ENCODE measurements at places on chromosomes 11 and 22. TPM values are rescaled to one million over a fixed set of nuclear protein-coding genes. Genes with fewer than 3 reads are reported as not detected.

DNA sequence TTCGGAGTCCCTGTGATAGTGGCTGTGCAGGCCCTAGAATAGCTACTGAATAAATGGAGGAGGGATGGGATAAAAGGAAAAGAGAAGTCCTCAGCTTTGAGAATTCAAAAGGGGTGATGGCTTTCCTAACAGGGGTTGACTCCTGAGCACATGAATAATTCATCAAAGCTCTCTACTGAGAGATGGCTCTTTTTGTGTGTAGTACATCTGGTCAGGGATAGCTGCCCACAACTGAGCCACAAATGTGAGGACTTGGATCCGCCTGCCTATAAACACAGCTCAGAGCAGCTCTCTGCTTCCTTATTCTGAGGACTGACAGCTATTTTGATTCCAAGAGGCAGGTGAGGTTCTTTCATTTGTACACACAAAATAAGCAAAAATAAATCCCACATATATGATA, 82.3 kb downstream of the USP35 start:
- no peak for DNase-seq

GRCh38 chr11:77413850-77414460, 59.9 kb downstream of the PAK1 start:
- no peak for DNase-seq

The PGA3 gene
- total RNA-seq: not detected

- DNase-seq: no peak
Observed at GRCh38 chr11:3014057-3014938, 22.2 kb upstream of the NAP1L4 start.

DNA sequence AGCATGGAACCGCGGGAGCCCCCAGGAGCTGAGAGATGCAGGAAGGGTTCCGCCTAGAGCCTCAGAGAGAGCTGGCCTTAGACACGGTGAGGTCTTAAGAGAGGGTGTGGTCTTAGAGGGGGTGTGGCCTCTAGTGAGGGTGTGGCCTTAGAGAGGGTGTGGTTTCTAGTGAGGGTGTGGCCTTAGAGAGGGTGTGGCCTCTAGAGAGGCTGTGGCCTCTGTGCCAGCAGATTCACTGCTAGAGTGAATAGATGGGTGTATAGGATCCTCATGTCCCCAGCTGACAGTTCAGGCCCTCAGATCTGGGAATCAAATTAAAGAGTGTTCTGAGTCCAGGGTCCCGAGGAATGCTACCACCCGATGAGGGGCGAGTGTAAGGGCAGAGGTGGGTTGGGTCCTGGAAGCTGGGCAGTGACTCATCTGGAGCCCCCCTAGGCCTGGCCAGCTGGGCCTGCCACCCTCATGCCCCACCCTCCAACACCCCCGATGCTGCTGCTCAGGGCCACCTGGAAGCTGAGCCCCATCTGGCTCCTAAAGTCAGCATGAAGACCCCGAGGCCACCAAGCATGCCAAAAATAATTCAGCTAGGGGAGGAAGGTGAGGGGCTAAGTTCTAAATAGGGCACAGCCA, 49.5 kb downstream of the IGF2 start:
- no peak for DNase-seq

DNA sequence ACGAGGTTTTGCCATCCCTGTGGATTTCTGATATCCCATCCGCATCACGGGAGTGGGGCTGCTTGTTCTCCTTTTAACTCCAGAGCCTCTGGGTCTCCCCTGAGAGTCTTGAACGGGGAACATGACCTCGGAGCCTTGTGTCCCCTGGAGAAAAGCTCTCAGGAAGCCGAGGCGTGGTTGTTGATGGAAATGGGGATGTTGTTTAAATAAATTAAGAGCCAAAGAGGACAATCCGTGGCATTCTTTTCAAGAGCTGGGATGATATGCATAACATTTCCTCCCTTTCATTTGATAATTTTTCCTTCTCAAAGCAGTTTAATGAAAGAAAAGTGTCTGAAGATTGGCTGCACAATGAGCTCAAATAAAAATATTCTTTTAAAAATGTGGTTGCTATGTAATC, 14.2 kb downstream of the TSPAN18 start:
- no peak for DNase-seq

GRCh38 chr11:114399490-114400215, 658 bp downstream of the C11orf71 start:
- no peak for DNase-seq

DNA sequence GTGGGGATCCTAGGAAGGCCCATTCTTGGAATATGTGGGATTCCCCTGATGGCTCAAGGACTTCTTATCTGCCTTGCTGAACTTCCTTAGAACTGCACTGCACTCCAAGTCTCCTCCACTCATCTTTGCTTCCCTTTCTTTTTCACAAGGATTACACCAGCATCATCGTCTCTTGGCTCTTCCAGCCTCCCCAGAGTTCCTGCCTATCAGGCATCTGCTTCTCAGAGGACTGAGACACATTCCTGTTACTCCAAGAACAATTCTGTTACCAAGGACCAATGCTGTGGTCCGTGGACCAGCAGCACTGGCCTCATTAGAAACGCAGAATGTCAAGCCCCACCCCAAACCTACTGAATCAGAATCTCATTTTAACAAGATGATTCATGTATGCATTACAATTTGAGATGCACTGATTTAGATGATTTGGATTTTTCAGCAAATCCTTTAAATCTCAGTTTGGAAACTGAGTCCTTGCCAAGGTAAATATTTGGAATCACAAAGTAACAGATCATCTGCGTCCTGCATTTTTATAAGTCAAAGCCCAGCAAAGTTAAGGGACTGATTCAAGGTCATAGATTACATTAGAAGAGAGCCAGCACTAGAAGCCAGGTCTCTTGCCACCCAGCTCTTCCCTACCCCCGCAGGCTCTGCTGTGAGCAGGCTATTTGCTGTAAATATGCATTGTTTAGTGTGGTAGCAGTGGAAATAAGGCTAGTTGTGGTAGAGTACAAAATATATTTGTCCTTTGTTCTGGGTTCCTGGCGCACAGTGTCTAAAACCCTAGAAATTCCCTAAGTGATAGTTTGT, 110.9 kb downstream of the SWAP70 start:
- no peak for DNase-seq

GRCh38 chr11:30329150-30329940, 6.4 kb downstream of the ARL14EP start:
- DNase-seq: no peak

GRCh38 chr11:71452199-71453036, 585 bp upstream of the NADSYN1 start:
- peak; percentile 39 for DNase-seq

The NRXN2 gene
- not detected for total RNA-seq

GRCh38 chr11:2099516-2100349, 39.5 kb downstream of the IGF2 start:
- no peak for DNase-seq

The RBFOX2 gene
- 121 TPM for total RNA-seq

- DNase-seq: no peak
Observed at GRCh38 chr11:46485856-46486443, 94.4 kb upstream of the CHRM4 start.

GRCh38 chr11:82117362-82117761, 616.3 kb downstream of the FAM181B start:
- no peak for DNase-seq

DNA sequence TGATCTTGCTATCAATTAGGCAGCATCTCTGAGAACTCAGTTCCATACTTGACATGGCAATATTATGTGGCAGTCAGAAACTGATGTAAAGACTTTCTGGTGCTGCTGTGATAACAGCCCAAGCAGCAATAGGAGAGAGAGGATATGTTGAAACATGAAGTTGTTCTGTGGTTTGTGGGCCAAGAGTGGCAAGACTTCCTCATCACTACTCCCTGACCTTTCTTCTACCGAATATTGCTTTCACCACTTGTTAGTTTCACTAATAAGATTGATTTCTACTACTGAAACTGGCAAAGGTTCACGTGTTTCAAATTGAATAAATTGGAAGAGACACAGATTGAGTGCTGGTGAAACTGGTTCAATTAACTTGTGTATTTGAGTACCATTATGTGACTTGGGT, 852.6 kb upstream of the RAG2 start:
- DNase-seq: no peak

- no peak for DNase-seq
Observed at GRCh38 chr22:49230194-49230577, 597.5 kb downstream of the BRD1 start.

The CD82 gene
- 79.9 TPM for total RNA-seq

DNA sequence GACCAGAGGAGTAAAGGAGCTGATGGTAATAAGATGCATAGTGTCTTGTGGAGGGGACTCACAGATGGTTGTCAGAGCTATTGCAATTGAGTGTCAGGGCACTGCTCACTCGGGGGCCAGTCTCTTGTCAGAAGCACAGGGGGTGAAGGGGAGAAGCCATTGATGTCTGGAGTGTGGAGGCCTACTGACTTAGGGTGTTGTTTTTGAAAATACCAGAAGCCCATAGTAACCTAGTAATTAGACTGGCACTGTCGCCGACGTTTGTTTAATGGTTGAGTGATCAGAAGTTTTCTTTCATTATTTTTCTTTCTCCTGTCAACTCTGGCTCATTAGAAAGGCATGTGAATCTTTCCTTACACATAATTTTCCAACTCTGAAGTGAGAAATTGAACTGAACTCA, 151.6 kb upstream of the TENM4 start:
- no peak for DNase-seq

- no peak for DNase-seq
Observed at GRCh38 chr11:120564573-120565311, 53.2 kb downstream of the GRIK4 start.

The CFAP300 gene
- 0.23 TPM for total RNA-seq

The OR6A2 gene
- total RNA-seq: 0.19 TPM

DNA sequence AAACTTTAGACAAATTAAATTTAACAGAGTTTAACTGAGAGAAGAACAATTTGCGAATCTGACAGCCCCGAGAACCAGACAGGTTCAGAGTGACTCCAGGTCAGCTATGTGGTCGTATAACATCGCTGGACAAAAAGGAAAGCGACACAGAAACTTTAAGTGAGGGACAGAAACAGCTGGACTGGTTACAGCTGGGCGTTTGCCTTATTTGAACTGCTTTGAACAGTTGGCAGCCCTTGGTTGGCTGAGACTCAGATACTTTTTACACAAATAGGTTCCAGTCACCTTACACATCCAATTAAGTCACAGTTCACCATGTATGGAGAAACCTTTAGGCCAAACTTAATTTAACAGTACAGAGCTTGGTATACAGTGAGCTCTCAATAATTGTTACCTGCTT, 436.9 kb downstream of the GUCY1A2 start:
- DNase-seq: no peak

The IFITM10 gene
- not detected for total RNA-seq

DNA sequence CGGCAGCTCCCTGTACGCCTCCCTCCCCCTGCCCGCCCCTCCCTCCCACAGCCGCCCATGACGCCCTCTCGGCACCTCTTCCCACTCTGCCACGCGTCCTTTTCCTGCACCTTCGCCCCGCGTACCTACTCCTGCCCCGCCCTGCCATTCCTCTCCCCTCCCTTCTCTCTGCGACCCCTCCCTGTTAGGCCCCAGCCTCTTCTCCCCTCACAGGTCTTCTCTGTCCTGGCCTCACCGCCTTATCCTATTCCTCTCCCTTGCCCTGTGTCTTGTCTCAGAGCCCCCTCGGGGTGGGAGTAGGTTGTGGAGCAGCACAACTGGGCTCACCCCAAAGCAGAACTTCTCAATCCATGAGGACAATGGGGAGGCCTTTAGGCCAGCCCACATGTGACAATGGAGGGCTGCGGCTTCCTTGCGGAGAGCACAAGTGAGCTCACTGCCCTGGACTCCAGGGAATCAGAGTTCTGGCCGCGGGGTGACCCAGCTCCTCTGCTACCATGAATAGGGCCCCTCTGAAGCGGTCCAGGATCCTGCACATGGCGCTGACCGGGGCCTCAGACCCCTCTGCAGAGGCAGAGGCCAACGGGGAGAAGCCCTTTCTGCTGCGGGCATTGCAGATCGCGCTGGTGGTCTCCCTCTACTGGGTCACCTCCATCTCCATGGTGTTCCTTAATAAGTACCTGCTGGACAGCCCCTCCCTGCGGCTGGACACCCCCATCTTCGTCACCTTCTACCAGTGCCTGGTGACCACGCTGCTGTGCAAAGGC, 539 bp downstream of the SLC35C1 start:
- DNase-seq: no peak
